ENCODE measurements at places on chromosomes 16 and 17. TPM values are rescaled to one million over a fixed set of nuclear protein-coding genes. Genes with fewer than 3 reads are reported as not detected.

SDR42E2 gene
- not detected for total RNA-seq

KIF2B gene
- not detected for total RNA-seq

GRCh38 chr17:72184805-72185204 is 64.0 kb downstream of the SOX9 start:
- no peak overlapping the region for H3K4me3 ChIP-seq
- H3K4me1 ChIP-seq, result peaks cover 5% of the 10 kb centered on the region
- peak; percentile 14 for DNase-seq

DNA sequence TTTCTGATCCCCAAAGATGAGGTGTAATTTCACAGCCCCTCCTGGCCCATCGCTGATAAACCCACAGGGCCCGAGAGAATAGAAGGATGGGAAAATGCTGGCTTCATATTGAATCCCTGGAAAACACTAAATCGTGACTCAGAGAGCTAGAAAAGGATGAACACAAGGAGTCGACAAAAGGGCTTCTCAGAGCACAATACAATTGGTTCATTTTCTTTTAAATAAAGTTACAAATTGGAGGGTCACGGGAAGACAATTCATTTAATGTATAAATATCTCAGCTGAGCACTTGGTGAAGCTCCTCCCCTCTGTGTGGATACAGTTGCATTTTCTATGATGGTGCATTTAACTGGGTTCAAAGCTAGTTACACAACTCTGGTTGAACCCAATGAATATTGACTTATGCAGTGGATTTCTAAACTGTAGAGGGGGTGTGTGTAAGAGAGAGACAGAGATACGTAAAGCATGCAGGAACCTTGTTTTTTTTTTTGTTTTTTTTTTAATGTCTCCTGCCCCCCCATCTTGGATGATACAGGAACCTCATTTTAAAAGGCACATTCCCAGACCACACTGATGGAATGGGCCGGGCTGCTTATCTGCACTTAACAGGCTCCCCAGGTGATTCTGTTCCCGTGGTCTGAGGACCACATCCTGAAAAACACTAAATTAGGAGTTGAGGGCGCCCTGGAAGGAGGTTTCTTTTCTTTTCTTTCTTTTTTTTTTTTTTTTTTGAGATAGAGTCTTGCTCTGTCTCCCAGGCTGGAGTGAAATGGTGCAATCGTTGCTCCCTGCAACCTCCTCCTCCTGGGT is 14.1 kb downstream of the TTYH2 start:
- H3K4me3 ChIP-seq, result no peak overlapping the region
- H3K4me1 ChIP-seq, result no peaks in the 10 kb centered on the region
- no peaks in the 10 kb centered on the region for H3K36me3 ChIP-seq
- no peak overlapping the region for H3K27ac ChIP-seq
- no peaks in the 10 kb centered on the region for H3K27me3 ChIP-seq

GRCh38 chr16:89332902-89333245 is 115.4 kb downstream of the ZNF778 start:
- H3K36me3 ChIP-seq, result no peaks in the 10 kb centered on the region
- no peak for DNase-seq
- H3K4me3 ChIP-seq, result no peak overlapping the region
- peak overlapping the region; percentile 20 for H3K27ac ChIP-seq
- H3K4me1 ChIP-seq, result peaks cover 48% of the 10 kb centered on the region
